NCI-H774 (cell line): ENCODE measurements at places on chromosomes 7 and 10.

- DNase-seq, result no peak
Observed at GRCh38 chr7:139725858-139726484, 51.8 kb downstream of the HIPK2 start.

GRCh38 chr10:91627344-91628102 lies 5.3 kb downstream of the PPP1R3C start:
- DNase-seq, result no peak

DNA sequence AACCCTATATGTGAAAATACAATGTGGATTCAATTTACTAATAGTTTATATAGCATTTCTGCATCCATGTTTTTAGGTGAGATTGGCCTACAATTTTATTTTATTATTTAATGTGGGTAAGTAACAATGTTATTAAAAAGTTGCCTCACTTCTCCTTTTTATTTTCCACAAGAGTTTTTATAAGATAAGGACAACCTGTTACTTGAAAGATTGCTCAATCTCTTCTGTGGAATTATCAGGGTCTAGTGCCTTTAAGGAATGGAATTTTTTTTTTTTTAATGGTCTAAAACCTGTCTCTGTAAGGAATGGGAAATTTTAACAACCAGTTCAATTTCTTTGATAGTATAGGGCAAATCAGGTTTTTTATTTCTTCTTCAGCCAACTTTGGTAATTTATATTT lies 53.9 kb upstream of the RAB18 start:
- no peak for DNase-seq

- DNase-seq, result no peak
Observed at GRCh38 chr7:128226132-128226980, 14.7 kb upstream of the LEP start.

DNA sequence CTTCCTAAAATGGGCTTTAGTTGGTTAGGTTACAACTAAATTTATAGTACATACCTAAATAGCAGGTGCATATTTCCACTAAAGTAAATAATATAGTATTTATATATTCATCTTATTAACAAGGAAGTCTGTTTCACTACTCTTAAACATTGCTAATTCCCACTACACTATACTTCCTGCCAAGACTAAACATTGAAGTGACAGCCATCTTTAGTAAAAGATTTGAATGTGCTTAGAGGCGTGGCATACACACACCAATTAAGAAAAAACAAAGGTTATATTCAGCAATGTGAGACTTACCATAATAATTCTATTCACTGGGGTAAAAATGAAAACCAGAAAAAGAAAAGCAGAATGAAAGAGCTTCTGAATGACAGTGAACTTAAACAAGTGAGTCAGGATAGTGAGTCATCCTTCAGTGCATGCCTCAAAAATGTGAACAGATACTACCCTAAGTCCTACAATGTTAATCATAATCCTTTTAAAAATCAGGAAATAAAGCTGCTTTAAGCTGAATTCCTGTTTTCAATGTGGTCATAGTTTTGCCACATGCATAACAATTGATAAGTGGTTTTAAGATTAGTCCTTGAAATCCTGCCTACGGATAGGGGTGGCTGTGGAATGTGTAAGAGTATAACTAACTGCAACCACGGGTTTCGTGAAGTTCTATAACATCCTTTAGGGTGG lies 59.4 kb downstream of the USP6NL start:
- no peak for DNase-seq

DNA sequence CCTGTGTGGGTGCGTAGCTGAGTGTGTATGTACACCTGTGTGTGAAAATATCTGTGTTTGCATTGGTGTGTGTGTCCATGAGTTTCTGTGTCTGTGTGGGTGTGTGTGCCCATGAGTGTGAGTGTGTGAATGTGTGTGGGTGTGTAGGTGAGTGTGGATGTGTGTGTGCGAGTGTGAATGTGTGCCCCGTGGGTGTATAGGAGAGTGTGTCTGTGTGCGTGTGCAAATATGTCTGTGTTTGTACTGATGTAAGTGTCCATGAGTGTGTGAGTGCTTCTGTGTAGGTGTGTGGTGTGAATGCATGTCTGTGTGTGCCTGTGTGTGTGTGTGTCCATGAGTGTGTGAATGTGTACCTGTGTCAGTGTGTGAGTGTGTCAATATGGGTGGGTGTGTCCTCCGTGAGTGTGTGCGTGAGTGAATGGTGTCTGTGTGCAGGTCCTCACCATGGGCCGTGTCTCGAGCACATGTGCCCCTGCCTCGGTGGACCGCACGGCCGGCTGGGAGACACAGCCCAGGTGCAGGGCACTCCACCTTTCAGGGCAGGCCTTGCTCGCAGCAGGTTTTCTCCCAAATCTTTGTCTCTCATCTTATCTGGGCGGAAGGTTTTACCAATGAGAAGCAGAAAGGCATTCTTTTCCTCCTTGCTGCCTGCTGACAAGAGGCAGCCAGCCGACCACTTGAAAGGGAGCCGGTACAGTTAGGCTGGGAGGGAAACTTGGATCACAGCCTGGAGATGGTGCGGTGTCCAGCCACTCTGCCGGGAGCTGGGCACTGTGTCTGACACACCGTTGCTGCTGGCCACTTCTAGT lies 107.1 kb upstream of the FAM20C start:
- DNase-seq, result no peak

- no peak for DNase-seq
Observed at GRCh38 chr10:32995751-32996150, 37.7 kb upstream of the ITGB1 start.
